Putamen (tissue), 1 donor: ENCODE measurements at places on chromosomes 7 and 10.

GRCh38 chr7:131302876-131303707, 24.6 kb upstream of the MKLN1 start:
- DNase-seq, result peak; percentile 35

DNA sequence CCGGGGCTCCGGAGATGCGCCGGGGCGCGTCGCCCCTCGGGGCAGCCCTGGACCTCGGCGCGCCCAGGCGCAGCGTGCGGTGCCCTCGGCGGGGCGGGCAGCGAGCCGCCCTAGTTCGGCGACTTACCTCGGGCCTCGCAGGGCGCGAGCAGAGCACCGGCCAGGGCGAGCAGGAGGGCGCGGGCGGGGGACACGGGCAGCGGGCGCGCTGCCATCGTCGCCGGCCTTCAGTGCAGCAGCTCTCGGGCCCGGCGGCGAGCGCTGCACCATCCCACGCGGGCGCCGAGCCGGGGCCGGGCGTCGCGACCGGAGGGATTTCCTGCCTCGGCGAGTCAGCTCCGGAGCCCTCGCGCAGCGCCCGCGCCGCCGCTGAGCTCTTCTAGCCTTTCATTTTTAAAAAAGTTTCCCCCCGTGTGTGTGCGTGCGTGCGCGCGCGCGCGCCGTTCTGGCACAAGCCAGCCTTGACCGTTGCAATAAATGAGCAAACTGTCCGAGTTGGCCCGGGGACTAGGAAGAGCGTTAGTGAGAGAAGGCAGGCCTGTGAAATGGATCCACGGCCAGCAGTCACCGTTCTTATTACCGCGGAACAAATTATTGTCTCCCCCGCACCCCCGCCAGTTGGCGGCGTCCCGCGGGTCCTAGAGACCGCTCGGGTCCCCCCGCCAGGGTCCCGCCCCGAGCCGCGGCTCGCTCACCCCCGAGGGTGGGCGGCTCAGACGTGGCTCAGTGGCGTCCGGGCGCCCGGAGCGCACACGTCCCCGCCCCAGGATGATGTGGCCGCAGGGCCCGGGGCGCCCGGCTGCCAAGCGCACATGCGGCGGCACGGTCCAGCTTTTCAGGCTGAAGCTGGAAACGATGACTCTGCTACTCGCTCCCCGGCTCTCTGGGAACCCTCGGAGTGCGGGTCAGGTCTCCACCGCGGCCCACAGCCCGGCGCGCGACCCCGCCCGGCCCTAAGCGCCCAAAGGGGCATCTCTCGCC, at the start of gene ADAM12:
Gene ADAM12 (minus strand): TSS at position 547 of the 981 bp plus-strand sequence. CDS start 332 bp downstream, at position 215.
- DNase-seq, result peak; percentile 41

- DNase-seq, result no peak
Measured at GRCh38 chr7:13980474-13980873, 9.0 kb downstream of the ETV1 start.

GRCh38 chr10:124318076-124318475, 100.6 kb downstream of the OAT start:
- no peak for DNase-seq

DNA sequence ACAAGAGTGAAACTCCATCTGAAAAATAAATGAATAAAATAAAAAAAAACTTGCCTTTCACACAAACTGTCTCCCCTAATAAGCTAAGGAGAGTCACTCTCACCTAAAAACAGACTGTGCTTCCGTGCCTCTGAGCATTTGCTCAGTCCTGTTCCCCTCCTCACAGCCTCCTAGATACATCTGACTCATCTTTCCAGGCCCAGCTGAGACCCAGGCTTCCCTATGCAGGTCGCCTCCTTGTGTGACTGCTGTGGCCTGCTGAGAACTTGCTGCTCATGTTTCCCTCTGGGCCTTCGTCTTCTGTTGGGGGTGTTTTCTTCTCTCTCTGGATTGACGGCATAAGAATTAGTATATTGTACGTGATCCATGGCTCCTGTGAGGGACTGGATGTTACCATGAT, 777.7 kb downstream of the LRMDA start:
- no peak for DNase-seq

DNA sequence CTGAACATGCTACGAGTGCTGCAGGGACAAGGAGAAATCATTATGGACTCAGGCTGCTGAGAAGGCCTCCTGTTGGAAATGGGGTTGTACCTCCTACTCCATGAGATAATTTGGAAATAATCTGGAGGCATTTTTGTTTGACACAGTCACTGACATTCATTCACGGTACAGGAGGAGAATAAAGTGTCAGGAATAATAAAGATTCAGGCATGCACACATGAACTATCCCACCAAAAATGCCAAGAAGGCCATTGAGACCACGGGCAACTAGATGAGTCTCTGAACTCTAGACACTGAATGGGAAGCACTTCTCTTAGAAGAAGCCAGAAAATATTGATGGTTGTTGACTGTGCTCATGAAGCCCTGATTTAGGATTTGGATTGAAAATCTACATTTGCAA, 220.9 kb upstream of the HABP2 start:
- no peak for DNase-seq

DNA sequence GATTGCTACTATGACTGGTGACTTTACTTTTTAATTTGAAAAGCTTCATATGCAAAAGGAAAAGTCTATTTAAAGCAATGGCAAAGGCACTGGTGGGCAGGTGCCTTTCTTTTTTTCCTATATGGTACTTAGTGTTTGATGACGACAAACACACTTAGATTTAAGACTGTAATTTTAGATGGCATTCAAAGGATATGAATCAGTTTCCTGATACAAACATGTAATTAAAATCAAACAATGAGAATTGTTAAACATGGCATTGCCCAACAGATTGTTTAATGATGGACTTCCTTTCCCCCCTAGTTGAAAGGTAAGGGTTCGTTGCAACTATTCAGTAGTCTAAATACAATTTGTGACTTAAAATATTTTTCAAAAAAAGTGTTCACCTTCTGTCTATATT, 106.5 kb upstream of the SEMA3C start:
- no peak for DNase-seq

- no peak for DNase-seq
Measured at GRCh38 chr10:33332183-33333065, 2.0 kb downstream of the NRP1 start.

DNA sequence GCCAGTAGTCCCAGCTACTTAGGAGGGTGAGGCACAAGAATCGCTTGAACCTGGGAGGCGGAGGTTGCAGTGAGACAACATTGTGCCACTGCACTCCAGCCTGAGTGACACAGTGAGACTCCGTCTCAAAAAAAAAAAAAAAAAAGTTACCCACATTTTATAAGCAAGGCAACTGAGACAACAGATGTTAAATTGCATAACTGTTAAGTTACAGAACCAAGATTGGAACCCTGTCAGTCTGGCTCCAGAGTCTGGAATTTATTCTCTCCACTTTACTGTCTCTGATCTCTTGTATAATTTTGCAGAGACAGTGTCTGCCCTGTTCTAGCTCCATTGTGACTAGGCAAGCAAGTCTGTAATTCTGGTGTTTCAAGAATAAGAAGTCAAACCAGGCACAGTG, 6.2 kb upstream of the ITGB1 start:
- DNase-seq, result no peak

DNA sequence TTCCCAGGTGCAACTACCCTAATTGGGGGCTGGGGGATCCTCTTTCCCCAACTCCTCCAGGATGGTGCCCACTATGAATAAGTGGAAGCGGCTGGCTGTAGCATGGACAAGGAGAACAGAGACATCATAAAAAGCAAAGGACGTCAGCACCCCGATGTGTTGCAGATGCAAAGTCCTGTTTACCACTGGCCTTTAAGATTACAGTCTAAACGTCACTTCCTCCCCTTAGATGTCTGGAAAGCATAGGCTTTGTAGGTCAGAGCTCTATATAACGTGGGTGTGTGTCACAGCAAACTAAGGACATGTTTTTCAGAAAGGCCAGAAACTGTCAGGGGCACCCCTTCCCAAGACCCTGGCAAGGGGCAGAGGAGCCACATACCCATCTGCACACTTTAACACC, 7.9 kb downstream of the COBL start:
- no peak for DNase-seq

GRCh38 chr10:102917314-102917961, 656 bp upstream of the CNNM2 start:
- DNase-seq, result peak; percentile 81

DNA sequence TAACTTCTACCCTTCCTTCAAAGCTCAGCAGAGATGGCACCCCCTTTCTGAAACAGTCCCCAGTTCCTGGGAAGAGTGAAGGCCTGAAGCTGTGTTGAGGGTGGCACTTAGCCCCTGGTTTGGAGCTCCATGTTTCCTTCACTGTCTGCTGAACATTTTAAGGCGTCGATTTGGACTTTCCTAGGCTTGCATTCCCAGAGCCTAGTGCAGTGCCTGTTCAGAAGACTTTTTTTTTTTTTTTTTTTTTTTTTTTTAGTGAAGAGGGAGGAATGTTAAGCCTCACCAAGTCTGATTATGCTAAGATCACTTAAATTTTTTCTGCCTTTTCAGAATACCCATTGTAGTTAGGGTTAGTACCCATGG, 97.0 kb downstream of the PFKFB3 start:
- no peak for DNase-seq

- no peak for DNase-seq
Measured at GRCh38 chr7:91398341-91398740, 134.1 kb downstream of the FZD1 start.

DNA sequence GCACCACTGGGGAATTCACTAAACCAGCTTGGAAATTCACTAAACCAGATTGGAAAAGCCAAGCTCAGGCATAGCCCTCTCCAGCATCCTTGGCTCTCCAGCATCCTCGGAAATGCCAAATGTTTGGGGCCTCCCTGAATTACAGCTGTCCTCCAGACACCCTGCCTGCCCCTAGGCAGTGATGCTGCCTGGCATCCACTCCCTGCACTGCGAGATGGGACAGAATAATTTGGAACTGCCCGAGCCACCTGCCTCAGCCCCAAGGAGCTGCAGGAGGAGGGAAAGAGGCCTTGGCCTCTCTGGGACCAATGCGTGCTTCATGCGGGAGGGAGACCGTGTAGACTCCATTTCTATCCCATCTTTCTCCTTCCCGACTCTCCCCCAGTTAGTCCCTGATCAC, 64.3 kb downstream of the INSIG1 start:
- DNase-seq, result no peak

DNA sequence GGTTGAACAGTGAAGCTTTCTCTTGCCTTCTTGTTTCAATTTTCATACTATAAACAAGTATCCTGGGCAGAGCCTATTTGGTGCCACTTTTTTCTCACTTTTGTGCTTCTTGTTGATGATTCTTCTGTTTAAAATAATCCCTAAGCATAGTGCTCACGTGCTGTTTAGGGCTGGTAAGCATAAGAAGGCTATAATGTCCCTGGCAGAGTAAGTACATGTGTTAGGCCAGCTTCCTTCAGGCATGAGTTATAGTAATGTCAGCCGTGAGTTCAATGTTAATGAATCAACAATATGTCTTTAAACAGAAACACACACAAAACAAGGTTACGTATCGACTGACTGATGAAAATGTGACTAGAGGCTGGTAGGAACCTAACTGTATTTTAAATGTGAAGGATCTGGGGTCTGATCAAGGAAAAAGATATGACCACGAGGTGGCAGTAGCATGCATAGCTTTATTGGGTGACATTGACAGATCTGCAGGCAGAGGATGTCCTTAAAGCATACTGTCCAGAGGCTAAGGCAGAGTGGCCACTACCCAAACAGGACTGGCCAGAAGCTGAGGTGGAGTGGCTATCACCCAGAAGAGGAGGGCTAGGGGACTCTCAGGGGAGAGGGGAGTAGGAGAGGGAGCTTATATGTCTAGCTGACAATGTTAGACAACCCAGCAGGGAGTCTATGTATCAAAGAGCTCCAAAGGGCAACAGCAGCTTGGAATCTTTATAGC, 113.7 kb downstream of the BRAF start:
- DNase-seq, result peak; percentile 62

GRCh38 chr7:117873310-117874190, at the start of gene CTTNBP2:
Gene CTTNBP2 (minus strand): TSS chr7:117873441. CDS start chr7:117873415, 26 bp downstream.
- DNase-seq, result peak; percentile 77

DNA sequence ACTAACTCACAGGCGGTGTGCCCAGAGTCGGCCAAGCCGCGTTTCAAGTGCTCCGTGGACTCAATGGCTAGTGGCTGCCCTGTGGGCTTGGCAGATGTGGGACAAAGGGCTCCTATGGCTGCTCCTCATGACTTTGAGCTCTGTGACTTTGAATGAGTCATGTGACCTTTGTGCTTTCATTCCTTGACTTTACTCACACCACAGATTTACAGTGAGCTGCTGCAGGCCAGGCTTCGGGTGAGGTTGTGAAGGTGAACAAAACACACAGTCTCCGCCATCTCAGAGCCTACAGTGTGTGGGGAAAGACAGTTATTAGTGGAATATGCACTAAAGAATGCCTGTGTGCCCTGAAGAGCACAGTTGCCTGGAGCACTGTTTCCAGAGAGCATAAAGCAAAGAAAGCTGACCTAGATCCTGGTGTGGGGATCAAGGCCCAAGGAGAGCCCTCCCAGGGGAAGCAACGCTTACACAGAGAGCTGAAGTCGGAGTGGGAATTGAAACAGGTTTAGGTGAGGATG, 29.7 kb upstream of the PLEKHA1 start:
- DNase-seq, result peak; percentile 72

- DNase-seq, result no peak
Measured at GRCh38 chr10:93315246-93315645, 166.9 kb downstream of the MYOF start.

- no peak for DNase-seq
Measured at GRCh38 chr10:103742824-103743223, 112.6 kb downstream of the SH3PXD2A start.

DNA sequence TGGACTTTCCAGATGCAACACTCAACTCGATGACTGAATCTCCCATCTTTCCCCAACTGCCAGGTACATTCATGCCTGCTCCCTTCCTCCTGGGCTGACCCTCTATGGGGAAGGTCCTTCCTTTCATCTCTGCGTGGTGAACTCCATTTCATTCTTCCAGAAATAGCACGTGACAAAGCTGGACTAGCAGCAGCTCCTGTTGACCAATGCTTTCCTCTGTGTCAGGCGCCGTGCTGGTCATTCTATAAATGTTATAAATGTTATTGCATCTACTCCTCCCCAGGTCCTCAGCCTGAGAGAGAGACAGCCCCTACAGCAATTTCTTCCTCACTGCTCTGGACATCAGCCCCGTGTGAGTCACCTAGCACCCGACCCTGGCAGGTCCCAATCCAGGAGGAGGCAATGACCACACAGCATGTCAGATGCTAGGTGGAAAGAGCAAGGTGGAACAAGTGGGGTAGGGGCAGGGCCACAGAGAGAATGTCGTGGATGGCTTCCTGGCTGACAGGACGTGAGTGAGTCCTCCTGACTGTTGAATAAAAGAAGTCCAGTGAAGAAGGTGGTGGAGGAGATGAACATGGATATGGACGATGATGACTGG, 178.1 kb downstream of the ADAM12 start:
- DNase-seq, result no peak

GRCh38 chr10:58517081-58517480, 4.4 kb downstream of the BICC1 start:
- no peak for DNase-seq

- DNase-seq, result peak; percentile 74
Measured at GRCh38 chr10:118241229-118242137, 100.6 kb downstream of the FAM204A start.

- peak; percentile 28 for DNase-seq
Measured at GRCh38 chr7:30445770-30446169, 32.8 kb downstream of the NOD1 start.

GRCh38 chr7:7175075-7175695, 7.2 kb upstream of the C1GALT1 start:
- no peak for DNase-seq

- no peak for DNase-seq
Measured at GRCh38 chr10:6274040-6274439, 71.3 kb downstream of the PFKFB3 start.

GRCh38 chr7:104241538-104242209, 33.9 kb upstream of the ORC5 start:
- no peak for DNase-seq

- no peak for DNase-seq
Measured at GRCh38 chr10:94361171-94361794, 1.5 kb downstream of the NOC3L start.

- no peak for DNase-seq
Measured at GRCh38 chr7:131074043-131074442, 253.6 kb upstream of the MKLN1 start.
